ENCODE measurements at places on chromosomes 2 and 18. TPM values are rescaled to one million over a fixed set of nuclear protein-coding genes. Genes with fewer than 3 reads are reported as not detected.

DNA sequence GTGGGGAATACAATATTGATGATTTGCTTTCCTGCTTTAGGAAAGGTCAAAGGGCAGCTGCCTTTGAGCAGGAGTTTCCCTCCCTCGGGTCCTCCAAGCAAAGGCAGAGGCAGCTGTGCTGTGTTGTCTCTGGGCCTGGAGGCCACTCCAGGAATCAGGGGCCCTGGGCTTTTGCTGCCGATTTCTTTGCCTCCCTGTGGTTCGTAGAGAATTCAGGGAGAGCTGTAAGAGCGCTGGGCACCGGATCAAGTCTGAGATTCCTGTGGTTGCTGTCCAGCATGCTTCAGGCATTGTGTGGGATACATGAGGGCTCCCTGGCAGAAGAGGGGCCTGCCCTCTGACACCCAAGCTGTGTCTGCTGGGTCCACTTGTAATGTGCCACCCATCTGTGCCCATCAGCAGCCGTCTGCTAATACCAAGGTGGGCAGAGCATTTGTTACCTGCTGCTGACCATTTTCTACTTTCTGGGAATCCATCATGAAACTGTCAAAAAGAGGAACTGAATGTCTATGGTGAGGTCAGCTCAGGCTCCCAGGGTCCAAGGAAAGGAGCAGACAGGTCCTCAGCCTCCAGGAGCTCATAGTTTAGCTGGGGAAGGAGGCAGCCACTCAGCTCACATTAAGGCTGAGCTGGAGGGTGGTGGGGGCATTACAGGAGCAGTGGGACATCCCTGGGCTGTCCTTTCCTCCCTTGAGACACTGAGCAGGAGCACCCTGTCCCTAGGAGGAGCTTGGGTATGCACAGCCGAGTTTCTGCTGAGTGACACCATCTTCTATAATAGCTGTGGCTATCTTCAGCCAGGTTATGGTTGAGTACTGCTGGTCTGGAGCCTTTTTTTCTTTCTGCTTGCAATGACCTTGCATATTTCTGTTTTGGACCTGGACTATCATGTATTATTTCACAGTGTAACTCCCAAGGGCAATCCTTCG lies 68.5 kb downstream of the CTIF start:
- no peak for DNase-seq

- no peak for DNase-seq
Measured at GRCh38 chr2:218432676-218433365, 13.9 kb downstream of the VIL1 start.

Gene GALNT1
- 69.3 TPM for polyA plus RNA-seq

Gene ADCYAP1
- polyA plus RNA-seq: 0.24 TPM

- no peak for DNase-seq
Measured at GRCh38 chr18:2538844-2539243, 32.5 kb downstream of the METTL4 start.

Gene SERPINB12
- not detected for polyA plus RNA-seq

Gene CASP10
- 7.2 TPM for polyA plus RNA-seq

Gene TEX44
- polyA plus RNA-seq: not detected

Gene ATP6V1B1
- 67.3 TPM for polyA plus RNA-seq

DNA sequence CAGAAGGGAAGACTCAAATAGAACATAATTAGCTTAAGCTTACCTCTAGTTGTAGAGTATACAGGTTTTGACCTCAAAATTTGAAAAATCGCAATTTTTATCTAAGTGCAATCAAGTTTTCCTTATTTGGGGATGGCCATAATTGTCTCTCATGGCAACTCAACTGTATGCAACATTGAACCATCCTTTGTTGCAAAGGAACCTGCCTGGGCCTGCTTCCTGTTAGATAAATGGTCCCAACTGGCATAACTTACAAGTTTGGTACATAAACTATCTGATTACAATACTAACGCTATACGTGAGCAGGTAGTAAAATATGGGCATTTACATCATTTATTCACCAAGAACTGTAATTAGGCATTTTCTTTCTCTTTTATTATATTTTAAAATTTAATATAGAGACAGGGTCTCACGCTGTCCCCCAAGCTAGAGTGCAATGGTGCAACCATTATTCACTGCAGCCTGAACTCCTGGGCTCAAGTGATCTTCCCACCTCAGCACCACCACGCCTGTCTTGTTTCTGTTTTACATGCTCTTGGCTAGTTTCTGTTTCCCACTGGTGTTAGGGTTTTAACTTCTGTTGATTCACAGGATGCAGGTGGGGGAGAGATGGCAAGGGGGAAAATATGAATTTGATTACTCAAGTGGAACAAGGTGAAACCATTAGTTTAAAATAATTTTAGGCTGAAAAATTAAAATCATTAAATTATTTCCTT lies 55.3 kb upstream of the B3GNT2 start:
- no peak for DNase-seq

Gene NCL
- 1,119 TPM for polyA plus RNA-seq

All from right renal cortex interstitium (tissue), 3 donors.